ENCODE measurements at places on chromosomes 4 and X.

GRCh38 chrX:73400136-73400748 lies 46.6 kb upstream of the CDX4 start:
- no peak for DNase-seq

- DNase-seq, result no peak
Measured at GRCh38 chr4:109414938-109415337, 18.7 kb upstream of the SEC24B start.

DNA sequence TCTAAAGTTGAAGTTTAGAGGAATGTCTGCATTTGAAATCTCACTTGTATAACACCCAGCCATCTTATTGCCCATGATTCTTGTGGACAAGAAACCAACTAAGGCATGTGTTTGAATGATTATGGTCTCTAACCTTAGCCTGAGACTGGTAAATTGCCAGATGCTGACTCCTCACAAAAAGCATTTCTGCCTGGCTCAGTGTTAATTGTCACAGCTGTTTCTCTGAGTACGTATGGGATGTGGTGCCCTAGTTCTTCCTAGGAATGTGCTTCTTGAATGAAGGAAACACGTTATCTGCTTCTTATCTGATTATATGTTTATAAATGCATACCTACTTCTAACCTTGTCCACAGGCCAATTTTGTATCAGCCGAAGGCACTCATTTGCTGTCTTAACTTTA lies 63.1 kb upstream of the NDP start:
- DNase-seq, result no peak

- DNase-seq, result no peak
Measured at GRCh38 chr4:180189666-180190065, 2053.5 kb upstream of the TENM3 start.

- DNase-seq, result no peak
Measured at GRCh38 chrX:23515028-23515427, 152.3 kb upstream of the PRDX4 start.

DNA sequence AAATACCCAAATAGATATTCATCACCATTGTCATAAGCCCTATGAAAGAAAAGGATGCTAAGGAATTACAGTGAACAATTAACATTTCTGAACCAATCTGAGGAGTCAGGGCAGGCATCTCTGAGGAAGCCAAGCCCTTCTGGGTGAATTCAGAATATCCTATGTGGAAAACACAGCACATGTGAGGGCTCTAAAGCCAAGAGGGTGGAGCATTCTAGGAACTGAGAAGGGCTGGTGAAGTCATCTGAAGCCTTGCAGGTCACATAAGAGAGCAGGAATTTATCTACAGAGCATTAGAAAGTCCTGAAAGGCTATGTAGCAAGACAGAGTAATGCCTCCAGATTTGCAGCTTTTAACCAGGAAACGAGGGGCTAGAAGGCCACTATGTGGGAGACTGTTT lies 195.7 kb downstream of the SPATA18 start:
- no peak for DNase-seq

DNA sequence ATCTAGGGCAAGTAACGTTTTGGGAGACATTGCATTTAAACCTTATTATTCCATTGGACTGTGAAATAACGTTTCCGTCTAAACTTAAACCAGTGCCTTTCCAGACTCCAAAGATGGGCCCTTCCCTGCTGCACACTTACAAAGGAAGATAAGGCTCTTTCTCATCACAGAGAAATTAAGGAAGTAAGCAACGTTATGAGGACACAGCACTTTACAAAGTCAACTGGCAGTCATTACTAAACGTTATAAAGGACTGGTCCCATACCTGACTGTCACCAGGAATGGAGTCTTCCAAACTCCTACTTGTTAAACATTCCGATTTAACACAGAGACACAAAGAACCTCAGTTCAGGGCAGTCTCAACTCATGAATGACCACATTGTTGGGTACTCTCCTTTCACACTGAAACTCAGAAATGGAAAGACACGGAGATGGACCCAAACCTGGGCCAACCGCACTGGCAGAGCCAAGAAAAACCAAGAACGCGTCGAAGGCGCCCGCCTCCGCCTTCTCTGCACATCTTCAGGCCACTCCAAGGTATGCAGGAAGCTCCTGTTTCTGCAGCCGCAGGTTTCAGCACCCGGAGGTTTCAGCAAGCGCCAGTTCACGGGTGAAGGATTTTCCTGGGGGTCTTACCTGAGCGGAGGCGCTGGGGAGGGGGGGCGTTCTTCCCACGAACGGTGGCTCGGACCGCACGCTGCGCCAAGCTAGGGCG lies 670 bp downstream of the PAPSS1 start:
- DNase-seq, result no peak

DNA sequence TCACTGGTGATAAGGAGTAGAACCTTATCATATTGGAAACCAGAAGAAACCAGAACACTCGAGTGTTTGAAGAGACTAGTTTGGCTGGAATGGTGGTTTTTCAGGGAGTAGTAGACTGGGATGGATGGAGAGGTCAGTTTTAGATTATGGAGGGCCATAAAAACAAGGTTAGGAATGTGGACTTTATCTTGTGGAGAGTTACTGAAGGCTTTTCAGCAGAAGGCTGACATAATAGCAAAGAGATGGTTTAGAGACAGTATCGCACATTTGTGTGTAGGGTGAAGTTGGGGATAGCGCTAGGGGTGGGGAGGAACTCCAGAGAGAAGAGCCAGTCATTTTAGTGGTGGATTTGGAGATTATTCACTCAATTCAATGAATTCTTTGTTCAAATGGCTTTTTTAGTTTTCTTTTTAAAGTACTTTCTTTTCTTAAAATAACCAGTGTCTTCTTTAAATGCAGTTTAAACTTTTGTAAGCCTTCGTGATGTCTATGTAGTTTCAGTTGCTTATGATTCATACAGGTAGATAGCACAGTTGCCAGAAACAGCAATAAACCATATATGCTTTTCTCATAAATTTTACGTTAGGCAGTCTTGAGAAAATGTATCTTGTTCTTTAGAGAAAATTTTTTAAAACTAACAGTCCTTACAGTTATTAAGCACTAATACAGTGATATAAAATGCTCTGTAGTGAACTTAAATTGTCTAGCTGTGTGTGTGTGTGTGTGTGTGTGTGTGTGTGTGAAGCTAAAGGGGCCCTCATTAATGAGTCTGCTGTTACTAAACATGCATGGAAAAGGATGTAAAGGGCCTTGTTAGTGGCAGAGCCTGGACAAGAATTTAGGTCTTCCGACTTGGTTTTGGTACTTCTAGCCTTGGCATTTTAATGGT lies 3.8 kb downstream of the ARHGAP10 start:
- no peak for DNase-seq

Measured in left forelimb (tissue), 1 donor.